Neuronal stem cell (in vitro differentiated cells): ENCODE measurements at places on chromosomes 2 and 18.

- DNase-seq: no peak
Observed at GRCh38 chr18:70666936-70667335, 378.1 kb downstream of the SOCS6 start.

DNA sequence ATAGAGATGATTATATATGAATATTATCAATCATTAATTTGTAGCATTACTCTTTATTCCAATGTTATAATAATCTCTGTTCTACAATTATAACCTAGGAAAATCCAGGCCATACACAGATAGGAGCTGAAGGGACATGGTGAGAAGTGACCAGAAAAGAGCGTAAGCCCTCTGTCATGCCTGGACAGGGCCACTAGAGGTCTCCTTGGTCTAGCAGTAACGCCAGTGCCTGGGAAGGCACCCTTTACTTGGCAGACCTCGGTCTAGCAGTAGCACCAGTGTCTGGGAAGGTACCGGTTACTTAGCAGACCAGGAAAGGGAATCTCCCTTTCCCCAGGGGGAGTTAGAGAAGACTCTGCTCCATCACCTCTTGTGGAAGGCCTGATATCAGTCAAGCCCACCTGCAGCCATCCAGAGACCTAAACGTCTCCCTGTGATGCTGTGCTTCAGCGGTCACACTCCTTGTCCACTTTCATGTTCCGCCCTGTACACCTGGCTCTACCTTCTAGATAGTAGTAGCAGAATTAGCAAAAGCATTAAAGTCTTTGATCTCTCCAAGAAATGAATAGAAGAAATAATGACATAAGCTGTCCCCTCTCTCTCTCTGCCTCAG is 447.5 kb upstream of the FSIP2 start:
- DNase-seq: peak; percentile 14

- DNase-seq: no peak
Observed at GRCh38 chr18:39345321-39345720, 1779.7 kb upstream of the CELF4 start.

- DNase-seq: no peak
Observed at GRCh38 chr2:14756122-14756541, 123.6 kb downstream of the LRATD1 start.

GRCh38 chr2:225994748-225995405 is 595.4 kb downstream of the NYAP2 start:
- no peak for DNase-seq

- DNase-seq: no peak
Observed at GRCh38 chr2:233990261-233990798, 60.2 kb upstream of the SPP2 start.
